ENCODE measurements at places on chromosomes 5 and 9.

DNA sequence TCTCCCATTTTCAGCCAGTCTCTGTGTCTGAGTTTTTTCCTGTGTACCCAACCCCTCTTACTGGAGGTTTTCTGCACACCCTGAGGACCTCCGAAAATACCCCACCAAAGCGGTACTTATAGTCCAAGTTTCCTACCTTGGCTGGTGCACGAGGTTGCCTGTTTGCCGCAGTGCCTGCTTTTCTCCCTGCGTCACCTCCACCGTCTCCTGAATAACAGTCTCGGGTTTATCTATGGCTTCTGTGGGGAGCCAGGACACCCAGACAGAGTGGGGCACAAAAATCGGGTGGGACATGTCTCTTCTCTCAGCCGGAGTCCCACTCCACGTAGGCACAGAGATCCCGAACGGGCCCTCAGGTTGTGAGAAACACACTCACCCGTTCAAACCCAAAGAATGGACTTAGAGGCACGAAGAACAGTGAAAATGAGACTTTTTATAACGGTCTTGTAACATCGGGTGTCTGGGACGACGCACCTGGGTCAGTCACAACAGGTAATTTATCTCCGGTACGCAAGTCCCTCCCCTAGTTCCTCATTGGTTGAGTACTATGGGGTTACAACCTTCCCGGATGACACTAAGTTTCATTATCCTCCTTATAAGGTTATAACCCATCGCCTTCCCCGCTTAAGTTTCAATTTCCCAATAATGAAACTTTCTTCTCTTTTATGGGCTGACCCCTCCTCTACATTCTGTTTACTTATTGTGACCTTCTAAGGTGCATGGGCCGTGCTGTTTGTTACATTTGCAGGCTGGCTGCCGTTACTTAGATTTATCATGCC, 970.2 kb upstream of the COX7C start:
- no peak for DNase-seq

DNA sequence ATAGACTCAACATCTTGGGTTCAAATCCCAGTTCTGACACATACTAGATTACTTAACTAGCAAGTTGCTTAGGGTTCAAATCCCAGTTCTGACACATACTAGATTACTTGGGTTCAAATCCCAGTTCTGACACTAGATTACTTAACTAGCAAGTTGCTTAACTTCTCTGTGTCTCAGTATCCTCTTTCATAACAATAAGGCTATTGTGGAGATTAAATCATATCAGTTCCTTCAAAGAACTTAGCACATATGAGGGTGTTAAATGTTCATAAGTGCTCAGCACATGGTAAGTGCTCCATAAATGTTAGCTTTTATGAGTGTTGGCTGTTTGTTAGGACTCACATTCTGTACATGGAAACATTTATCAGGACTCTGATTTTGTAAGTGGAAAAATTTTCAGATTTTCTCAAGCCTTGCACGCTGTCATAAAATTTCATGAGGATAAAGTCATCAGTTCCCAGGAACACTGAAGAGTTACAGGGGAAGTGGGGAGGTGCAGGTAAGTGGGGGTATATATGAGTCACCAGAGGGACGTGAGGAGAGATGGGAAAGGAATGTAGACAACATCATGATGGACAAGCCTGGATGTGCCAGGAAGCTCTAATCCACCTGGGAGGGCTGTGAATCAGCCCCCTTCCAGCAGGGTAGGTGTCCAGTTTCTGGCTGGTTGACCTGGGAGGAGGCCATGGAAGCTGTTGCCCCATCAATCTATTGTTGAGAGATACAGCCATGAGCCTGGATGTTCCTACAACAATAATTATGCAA, 532.2 kb upstream of the WWC1 start:
- DNase-seq: no peak

DNA sequence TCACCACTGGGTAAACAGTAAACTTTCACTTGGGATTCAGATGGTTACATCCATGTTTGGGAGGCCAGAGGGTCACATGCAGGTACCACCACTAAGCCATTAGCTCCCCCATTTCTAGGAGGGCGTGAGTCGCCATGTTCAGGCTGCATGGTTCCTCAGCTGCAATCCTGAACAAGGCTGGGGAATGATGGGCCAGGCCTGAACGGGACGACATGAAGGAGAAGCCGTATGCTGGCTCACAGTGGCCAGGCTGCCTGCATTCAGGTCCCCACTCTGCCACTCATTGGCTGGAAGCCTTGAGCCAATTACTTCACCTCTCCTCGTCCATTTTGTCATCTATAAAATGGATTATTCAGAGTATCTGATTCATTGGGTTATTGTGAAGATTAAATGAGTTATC, 9.0 kb upstream of the FBP2 start:
- DNase-seq: no peak

GRCh38 chr9:37602817-37603216, 10.4 kb upstream of the TOMM5 start:
- DNase-seq: no peak

DNA sequence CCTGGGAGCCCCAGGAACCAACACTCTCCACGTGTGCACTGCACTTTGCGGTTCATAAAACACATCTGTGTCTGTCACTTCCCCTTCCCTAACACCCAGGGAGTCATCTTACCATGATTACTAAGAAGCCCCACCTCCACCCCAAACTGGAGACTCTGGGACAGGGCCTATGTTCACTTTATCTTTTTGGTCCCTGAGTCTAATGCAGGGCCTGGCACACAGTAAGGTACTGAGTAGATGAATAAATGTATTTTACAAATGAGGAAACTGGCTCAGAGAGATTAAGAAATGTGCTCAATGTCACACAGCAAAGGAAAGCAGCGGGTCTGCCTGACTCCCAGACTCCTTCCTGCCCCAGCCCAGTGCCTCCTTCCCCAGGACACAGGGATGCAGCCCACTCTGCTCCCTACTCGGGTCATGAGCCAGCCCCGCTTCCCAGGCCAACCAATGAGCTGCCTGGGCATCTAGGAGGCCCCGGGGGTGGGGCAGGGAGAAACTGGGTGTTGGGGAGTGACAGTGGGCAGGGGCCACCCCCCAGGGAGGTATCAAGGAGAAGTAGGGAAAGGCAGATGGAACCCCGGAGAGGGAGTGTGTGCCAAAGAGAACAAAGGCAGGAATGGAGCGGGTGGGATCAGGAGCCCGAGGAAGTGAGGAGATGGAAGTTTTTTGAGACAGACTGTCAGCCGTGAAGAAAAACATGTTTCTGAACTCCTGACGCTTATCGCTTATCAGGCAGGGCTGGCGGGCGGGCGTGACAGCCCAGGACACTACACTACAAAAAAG, 30.5 kb downstream of the SHB start:
- no peak for DNase-seq

- DNase-seq: no peak
Observed at GRCh38 chr5:73793911-73794310, 167.9 kb downstream of the ARHGEF28 start.

DNA sequence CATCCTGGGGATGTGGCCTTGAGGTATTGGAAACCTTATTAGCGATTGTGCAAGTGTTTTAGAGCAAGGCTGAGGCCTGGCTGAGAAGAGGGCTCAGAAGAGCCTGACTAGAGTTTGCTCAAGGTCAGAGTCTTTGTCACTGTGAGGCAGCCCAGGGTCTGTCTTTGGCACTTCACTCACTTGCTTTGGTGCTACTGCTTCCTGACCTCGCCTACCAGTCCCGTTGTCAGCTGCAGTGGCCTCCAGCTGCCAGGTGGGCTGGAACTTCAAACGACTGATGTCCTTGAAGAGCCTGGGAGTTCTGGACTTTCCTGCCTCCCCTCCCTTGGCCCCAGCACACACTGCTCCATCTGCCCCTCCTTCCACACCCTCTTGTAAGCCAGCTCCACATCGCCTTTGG, 228.0 kb downstream of the SNX18 start:
- DNase-seq: no peak

GRCh38 chr5:107557051-107557658, 113.6 kb downstream of the EFNA5 start:
- no peak for DNase-seq

DNA sequence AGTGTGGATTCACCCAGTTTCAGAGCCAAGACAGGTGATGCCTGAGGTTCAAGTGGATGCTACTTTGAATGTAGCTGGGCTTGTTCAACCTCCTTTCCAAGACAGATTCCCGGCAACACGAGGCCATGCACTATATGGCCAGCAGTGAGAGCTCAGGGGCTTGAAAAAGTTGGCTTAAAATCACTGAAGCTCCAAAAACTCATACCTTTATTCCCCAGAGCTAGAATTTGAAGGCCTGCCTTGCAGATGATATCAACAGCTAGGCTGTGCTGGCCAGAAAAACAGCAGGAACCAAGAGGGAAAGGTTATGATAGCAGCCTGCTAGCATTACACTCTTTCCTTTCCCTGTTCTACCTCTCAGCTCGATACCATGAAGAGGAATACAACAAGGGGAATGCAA, 120.2 kb upstream of the DAB2 start:
- no peak for DNase-seq

DNA sequence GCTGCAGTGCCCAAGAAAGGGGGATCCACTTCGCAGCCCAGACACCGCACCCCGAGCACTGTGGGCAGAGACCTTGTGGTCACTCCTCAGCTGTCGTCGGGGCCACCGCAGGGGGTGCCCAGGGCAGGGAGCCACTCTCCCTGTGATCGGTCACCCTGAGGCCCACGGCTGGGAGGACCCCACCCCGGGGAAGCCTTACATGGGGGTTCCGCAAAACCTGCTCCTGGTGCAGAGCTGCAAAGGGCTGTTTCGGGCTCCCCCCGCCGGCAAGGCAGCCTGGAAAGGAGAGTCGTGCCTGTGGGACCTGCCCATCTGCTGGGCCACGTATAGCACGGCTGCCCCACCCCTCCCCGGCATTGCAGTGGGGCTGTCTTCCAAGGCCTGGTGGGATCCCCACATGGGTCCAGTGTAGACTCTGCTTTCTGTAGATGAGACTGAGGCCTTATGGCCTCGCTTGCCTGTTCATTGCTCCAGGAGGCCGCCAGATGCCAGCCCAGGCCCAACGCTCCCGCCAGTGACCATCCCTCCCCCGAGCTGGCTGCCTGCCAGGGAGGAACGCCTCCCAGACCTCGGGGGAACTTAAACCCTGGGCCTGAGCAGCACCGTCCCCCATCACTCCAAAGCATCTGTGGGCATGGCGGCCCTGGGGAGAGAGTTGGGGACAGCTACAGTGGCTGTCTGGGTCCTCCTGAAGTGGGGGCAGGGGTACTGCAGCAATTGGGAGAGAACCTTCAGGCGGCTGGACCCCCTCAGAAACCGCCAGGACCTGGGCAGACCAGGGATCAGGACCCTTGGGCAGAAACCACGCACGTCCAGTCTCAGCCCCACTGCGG, 1.6 kb upstream of the DNLZ start:
- DNase-seq: no peak

DNA sequence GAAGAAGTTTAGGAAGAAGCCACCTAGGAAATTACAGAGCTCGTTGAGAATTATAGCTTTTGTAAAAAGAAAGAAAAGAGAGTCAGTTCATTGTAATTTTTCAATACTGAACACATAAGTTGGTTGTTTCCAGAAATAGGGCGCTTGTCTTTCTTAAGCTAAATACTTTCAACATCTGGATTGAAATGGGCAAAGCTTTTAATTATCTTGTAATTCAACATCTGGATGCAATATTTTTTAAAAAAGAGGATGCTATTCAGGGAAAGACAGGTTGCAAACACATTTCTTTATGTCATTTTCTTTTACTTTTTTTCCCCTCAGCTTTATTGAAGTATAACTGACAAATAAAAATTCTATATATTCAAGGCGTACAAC, 100.7 kb upstream of the TRPC7 start:
- no peak for DNase-seq

GRCh38 chr5:95445995-95446394, 54.8 kb downstream of the FAM81B start:
- DNase-seq: no peak

- DNase-seq: no peak
Observed at GRCh38 chr5:22496666-22497065, 356.5 kb downstream of the CDH12 start.
